ENCODE measurements at places on chromosomes 4 and X.

GRCh38 chr4:101420661-101421060 is 73.3 kb upstream of the PPP3CA start:
- DNase-seq = no peak

DNA sequence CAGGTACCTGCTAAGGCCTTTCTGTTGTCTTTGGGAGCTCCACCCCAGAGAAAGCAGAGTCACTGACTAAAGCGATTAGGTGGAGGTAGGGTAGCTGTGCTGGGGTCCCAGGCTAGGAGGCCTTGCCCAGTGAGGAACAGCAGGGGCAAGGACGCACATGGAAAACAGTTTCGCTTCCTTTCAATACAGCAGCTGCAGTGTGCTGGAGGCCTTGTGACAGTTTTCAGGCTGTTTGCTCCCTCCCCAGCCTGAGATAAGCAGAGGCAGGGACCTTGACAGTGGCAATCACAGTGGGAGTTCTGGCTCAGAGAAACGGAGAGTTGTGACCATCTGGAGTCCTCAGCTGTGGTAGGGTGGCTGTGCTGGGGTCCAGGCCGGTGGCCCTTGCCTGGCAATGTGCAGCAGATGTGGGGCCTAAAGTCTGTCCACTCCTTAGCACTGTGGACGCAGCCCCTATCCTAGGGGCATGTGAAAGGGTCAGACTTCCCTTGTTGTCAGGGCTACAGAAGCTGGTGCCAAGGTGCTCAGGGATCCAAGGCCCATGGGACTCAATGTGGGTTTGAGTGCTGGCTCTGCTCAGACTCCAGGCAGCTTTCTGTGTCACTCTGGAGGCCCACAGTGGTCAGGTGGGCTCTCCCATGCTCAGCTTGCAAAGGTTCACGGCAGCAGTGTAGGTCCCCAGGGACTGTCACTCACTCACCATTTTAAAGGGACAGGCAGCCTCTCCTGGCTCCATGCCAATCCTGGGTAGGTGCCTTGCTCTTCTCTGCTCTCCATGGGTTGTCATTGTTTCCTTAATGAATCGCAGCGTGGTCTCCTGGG is 534.9 kb upstream of the FMR1 start:
- no peak for DNase-seq

DNA sequence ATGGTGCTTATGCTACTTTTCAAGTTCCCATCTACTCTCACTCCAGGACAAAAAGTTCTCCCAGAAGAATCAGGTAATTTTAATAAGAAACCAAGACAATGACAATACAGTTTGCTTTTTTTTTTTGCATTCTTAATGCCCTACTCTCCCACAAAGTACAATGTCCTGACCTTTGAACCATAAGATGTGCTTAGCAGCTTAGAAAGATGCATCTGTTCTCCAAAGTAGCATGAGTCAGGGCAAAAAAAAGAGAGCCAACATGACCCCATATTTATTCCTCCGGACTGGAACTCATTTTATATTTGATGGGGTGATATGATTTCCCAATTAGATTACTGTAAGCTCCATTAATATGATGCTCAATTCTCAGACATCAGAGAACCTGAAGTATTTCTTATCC is 16.5 kb upstream of the PDCL2 start:
- DNase-seq = no peak

- DNase-seq = no peak
Measured at GRCh38 chrX:153407736-153408135, 3.5 kb upstream of the ZFP92 start.

DNA sequence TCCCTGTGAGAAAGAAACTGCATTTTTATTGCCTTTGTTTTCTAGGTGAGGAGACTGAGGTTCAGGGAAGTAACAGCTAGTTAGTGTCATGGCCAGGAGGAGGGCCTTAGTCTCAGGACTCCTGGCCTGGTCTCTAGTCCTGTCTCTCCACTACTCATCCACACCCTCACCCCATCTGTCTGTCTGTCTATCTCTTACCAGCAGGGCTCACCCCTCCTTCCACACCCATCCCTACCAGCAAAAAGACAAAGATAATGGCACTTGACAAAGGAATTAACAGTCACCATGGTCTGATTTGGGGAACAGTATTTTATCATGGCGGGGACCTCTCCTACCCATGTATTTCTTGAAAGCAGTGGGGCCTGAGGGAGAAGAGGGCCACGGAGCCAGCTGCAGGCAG is 125.8 kb downstream of the REPS2 start:
- DNase-seq = no peak

- no peak for DNase-seq
Measured at GRCh38 chrX:32871636-32872035, 339.7 kb downstream of the DMD start.

DNA sequence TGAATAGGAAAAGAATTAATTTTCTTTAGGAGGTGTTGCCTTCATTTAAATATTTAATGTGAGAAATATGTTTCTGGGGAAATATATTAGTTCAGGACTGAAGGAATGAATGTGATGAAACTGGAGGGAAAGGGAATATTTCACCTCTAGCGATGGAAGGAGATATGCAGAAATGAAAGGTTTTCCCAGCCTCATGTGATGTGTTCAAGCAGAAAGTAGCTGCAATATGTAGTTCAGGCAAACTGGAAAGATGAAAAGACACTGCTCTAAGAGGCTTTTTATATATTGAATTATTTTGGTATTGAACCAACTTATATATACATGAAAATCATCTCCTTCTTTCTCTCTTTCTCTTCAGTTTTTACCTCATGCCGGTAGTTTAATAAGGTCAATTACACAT is 3.4 kb downstream of the GRID2 start:
- DNase-seq = no peak

DNA sequence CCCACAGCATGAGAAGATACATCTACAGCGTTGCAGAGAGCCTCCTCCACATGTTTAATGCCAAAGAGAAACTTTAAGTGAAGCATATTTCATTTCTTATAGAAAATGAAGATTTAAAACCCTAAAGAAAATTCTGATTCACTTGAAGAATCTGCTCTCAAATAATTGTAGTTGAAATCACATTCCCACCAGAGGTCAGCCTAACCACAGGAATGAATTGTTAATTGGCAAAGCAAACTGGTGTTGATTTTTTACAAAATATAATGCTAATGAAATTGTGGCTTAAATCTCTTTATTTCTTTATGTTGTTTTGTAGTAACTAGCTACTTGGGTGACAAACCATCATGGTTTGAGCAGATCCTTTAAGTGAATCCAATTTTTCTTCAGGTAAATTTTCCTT is 31.1 kb upstream of the WDR17 start:
- no peak for DNase-seq

GRCh38 chr4:177001271-177002175 is 208.8 kb upstream of the VEGFC start:
- no peak for DNase-seq

- no peak for DNase-seq
Measured at GRCh38 chrX:126655061-126655460, 102.4 kb upstream of the DCAF12L1 start.

DNA sequence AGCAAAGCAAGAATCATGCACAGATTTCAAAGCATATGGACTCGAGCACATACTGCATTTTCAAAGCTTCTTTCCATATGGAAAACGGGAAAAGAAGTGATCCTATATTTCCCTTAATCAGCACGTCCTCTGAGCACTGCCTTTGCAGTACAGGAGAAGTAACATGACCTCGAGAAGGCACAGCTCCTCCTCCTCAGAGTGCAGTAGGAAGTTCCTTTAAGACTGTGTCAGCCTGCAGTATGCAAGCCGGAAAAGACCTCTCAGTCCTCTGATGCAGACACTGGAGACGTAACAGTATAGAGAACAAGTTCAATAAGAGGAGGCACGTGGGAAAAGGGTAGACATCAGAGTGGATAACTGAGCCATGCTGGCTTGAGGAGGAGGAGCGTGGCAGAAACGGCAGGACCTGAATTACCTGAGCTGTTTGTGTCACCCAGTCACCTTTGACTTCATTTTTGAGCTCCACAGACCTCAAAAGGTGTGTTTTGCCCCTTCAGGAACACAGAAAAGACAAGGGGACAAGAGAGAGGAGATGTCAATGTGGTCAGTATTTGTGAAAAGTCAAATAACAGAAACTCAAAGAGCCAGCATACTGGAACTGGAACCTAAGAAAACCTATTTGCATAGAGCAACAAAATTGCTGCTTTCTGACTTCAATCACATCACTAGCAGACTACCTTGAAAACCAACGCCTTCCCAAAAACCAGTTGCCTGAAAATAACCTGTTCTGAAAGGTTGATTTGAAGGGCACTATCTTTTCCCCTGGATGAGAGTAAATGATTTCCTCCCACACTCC is 20.8 kb downstream of the IRF2 start:
- no peak for DNase-seq

- no peak for DNase-seq
Measured at GRCh38 chr4:109025471-109026076, 262.7 kb upstream of the ETNPPL start.

- DNase-seq = no peak
Measured at GRCh38 chr4:85715991-85716737, 241.2 kb downstream of the ARHGAP24 start.

GRCh38 chr4:121397941-121398601 is 17.3 kb upstream of the QRFPR start:
- DNase-seq = peak; percentile 34

DNA sequence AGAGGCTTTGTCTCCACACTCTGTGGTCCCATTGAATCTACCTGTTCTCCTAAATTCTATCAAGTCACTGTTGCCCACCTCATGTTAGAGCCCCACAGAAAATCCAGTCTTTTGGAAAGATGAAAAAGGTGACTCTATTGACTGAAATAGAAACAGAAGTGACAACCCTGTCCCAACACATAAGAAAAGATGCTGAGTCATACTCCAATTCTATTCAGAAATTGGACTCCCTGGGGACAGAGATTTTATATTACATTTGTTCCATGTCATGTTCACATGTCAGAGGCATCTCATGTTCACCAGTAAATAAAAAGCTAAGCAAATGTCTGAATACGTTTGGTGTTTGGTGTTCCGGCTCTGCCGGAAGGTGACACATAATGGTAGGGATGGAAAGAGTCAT is 2.9 kb upstream of the GRPR start:
- no peak for DNase-seq

DNA sequence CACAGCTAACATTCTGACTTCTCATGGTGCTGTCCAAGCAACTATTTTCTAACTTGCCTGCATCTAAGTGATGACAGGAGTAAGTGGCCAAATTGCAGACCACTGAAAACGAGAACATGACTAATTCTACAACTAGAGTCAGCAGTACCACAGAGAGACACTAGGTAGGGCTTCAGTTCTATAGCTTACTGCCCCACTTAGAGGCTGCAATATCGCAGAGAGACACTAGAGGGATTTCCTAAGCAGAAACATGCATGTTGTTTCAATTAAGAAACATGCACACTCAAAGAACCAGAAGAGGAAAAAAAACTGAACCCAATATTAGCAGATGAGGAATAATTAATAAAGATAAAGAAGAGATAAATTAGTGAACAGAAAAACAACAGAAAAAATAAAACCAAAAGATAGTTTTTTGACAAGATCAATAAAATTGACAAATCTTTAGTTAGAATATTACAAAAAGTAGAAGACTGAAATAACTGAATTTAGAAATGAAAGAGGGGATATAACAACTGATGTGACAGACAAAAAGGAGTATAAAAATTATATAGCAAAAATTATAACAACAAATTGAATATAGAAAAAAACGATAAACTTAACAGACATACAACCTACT is 100.8 kb downstream of the SPIN4 start:
- DNase-seq = no peak

DNA sequence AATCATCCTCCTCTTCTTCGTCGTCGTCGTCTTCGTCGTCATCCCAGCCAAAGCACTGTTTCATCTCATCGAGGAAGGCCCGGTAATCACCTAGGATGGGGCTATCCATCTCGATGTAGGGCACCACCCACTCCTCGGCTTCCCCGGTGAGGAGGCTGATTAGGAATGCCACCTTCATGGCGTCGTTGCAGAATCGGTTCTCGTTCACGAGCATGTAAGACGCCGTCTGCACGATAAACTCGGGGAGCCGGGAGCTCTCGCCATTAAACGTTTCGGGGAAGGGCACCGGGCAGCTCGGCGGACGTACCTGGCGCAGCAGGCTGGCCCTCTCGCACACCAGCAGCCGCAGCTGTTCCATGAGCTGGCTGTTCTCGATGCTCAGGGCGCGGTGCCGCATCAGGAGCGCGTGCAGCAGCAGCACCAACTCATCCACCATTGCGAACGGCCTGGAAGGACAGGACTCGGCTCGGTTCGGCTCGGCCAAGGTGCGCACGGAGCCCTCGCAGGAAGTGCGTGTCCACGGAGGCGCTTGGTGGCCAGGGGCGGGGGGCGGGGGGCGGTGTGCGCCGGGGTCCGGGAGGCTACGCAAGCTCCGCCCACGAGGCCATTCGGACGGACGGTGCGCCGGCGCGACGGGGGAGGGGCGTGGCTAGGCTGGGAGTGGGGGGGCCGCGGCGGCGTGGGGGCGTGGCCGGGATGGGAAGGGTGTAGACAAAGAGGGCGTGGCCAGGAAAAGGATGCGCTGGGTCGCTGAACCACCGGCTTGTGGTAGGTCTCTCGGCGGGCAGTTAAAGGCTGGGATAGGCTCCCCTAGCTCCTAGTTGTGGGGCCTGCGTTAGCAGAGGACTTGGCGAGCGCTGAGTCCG is at the start of gene LDOC1:
LDOC1 (minus strand) TSS at position 544 of the 866 bp plus-strand sequence; CDS start at position 436, 108 bp downstream.
- peak; percentile 69 for DNase-seq

- no peak for DNase-seq
Measured at GRCh38 chr4:107192601-107193000, 156.5 kb upstream of the DKK2 start.

- no peak for DNase-seq
Measured at GRCh38 chr4:183185018-183185417, 86.0 kb downstream of the WWC2 start.

DNA sequence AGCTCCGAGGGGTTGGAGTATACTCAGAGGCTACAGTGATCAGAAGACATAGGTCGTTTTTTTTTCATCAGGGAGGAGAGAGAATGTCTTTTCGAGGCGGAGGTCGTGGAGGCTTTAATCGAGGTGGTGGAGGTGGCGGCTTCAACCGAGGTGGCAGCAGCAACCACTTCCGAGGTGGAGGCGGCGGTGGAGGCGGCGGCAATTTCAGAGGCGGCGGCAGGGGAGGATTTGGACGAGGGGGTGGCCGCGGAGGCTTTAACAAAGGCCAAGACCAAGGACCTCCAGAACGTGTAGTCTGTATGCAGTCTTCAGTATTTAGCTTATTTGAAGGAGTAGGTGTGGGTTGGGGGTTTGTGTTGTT is 500 bp downstream of the GAR1 start:
- no peak for DNase-seq

DNA sequence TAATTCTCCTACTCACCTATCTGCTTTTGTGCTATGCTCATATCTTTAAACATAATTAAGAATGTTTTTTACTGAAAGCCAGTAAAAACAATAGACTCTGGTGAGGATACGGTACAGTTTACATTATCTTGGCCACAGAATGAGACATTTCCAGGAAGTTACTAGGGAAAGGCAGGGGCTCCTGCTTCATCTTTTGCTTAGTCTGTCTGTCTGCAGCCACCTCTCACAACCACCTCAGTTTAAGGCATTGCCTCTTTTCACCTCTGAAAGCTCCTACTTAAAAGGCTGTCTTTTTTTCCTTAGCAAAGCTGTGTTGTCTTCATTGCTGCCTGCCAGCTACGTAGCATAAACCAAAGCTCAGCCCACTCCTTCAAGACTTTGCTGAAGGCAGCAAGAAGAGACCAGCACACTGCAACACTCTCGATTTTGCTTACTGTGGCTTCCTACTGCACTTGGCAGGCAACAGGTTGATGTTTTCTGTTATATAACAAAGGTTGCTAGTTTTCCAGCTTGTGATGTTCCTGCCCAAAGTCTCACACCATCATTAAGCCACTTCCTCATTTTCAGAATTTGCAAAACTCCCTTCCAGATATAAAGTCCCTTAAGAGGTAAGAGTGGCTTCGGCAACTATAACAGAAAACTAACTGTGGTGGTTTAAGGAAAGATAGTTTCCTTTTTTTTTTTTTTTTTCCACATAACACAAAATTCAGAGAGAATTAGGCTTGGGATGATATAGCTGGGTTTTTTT is 432.9 kb downstream of the GRXCR1 start:
- DNase-seq = no peak

Data from left ventricle myocardium inferior (tissue), 1 donor.